Spinal cord (tissue), 10 donors: ENCODE measurements at places on chromosomes 13 and 19. TPM values are rescaled to one million over a fixed set of nuclear protein-coding genes. Genes with fewer than 3 reads are reported as not detected.

DNA sequence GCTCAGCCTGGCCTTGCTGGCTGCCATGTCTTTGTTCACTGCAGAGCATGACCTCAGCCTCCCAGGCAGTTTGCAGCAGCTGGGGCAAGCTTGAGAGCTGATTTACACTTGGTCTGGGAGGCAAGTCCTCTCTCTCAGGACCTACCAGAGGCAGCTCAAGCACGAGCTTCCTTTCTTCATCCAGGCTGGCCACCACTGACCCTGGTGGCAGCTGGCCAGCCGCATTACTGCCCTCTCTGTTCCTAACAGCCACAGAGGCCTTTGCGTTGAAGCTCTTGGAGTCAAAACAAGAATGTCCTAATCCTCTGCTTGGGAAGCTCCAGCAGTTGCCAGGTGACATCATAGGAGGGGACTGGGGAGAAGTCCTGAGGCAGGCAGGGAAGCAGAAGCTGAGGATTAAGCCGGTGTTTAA lies 85.7 kb downstream of the NUFIP1 start:
- H3K4me3 ChIP-seq, result no peak overlapping the region
- peak overlapping the region; percentile 87 for H3K27ac ChIP-seq
- no peaks in the 10 kb centered on the region for H3K27me3 ChIP-seq

DNA sequence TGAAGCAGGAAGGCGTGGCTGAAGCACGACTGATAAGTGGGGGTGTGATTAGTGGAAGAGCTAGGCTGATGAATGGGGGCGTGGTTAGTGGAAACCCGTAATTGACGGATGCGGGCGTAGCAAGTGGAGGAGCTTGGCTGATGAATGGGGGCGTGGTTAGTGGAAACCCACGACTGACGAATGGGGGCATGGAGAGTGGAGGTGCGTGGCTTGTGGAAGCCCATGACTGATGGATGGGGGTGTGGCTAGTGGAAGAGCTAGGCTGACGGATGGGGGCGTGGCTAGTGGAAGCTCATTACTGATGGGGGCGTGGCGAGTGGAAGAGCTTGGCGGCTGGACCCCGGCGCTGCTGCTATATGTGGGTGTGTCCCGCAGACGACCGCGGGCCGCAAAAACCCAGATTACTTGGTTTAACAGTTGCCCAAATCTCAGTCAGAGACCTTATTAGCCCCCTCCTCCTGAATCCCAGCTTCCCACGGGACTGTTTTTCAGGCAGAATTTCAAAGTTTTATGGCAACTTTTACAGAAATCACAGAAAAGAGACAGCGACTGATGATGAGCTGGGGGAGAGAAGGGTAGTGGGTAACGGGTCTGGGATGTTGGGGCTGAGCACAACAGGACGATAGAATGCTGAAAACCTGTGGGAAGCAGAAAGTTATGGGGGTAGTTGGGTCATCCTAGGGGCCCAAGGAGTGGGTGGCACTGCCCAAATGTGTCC lies 9.0 kb upstream of the MEIS3 start:
- H3K36me3 ChIP-seq, result peaks cover 5% of the 10 kb centered on the region
- H3K4me3 ChIP-seq, result peak overlapping the region; percentile 20
- peaks cover 39% of the 10 kb centered on the region for H3K4me1 ChIP-seq
- DNase-seq, result peak; percentile 94

DNA sequence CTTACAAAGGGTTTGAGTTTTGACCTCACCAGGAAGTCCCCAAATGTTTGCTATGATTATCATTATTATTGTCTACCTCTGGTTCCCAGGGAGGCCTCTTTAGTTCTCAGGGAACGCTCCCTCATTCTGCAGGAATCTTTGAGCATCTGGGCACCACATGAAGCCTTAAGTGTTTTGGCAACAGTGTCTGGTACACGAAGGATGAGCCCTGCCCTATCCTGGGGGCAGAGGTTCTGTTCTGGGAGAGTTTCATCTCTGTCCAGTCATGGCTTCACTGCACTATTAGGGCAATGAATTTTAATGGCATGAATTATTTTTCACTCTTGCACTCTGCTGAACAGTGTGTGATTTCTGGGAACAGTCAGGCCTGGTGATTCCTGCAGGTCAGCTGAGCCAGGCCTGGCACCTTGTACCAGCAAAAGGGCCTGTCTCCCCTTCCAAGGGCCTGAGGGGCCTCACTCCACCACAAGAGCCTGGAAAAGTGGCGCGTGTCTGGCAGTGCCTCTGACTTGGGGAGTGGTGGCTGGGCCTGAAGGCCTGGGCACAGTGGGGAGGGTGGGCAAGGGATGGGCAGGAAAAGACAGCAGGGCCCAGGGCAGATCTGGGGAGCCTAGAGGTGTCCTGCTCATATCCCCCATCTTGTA lies 4.6 kb downstream of the FAM187B start:
- peaks cover 6% of the 10 kb centered on the region for H3K4me1 ChIP-seq
- no peak overlapping the region for H3K27ac ChIP-seq
- no peaks in the 10 kb centered on the region for H3K27me3 ChIP-seq
- H3K4me3 ChIP-seq, result no peak overlapping the region
- no peaks in the 10 kb centered on the region for H3K36me3 ChIP-seq
- no peak for DNase-seq

Gene OR2Z1
- total RNA-seq, result not detected

- peaks cover 29% of the 10 kb centered on the region for H3K4me1 ChIP-seq
- no peaks in the 10 kb centered on the region for H3K27me3 ChIP-seq
- peak overlapping the region; percentile 27 for H3K4me3 ChIP-seq
- H3K27ac ChIP-seq, result no peak overlapping the region
- peak; percentile 85 for DNase-seq
These were observed 5.6 kb upstream of the DPF1 start for GRCh38 chr19:38229585-38230073.

Gene ZFP30
- 42.3 TPM for total RNA-seq

- peak; percentile 53 for DNase-seq
- no peak overlapping the region for H3K4me3 ChIP-seq
- peak overlapping the region; percentile 53 for H3K27ac ChIP-seq
- H3K36me3 ChIP-seq, result no peaks in the 10 kb centered on the region
- H3K4me1 ChIP-seq, result no peaks in the 10 kb centered on the region
These were observed 228.8 kb downstream of the PCDH9 start for GRCh38 chr13:67001363-67001762.

Gene TMIGD2
- total RNA-seq, result 0.79 TPM

- no peak for DNase-seq
- no peaks in the 10 kb centered on the region for H3K27me3 ChIP-seq
- no peaks in the 10 kb centered on the region for H3K36me3 ChIP-seq
- H3K27ac ChIP-seq, result peak overlapping the region; percentile 10
These were observed 885 bp upstream of the ZNF536 start for GRCh38 chr19:30371161-30371836.

DNA sequence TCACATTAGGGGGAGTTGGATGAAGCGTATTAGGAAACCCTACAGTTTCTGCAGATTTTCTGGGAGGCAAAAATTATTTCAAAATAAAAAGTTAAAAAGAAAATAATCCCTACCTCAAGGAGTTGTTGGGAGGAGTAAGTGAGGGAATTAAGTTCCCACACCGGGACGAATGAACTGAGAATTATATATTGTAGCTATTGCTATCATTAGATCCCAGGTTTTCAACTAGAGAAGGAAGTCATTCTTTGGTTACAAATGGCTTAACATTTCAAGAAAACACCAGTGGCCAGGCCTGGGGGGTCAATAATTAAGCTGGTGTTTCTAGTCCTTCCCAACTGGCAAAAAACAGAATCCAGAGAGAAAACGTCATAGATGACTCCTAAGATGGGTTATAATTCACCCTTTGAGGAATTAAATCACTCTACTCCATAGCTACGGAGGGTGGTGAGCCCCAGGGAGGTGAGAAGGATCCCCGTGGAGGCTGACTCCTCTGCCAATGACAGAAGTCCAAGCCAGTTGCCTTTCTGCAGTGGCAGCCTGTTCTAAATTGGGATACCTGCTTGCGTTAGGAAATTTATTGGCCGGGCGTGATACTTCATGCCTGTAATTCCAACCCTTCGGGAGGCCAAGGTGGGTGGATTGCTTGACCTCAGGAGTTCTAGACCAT lies 1.2 kb upstream of the MYDGF start:
- no peak for DNase-seq
- no peak overlapping the region for H3K27ac ChIP-seq
- H3K4me3 ChIP-seq, result no peak overlapping the region
- H3K4me1 ChIP-seq, result peaks cover 18% of the 10 kb centered on the region
- peaks cover 43% of the 10 kb centered on the region for H3K36me3 ChIP-seq
- no peaks in the 10 kb centered on the region for H3K27me3 ChIP-seq

Gene SPACA4
- not detected for total RNA-seq

GRCh38 chr19:47186446-47187334 lies 44.3 kb downstream of the BBC3 start:
- H3K4me1 ChIP-seq, result peaks cover 25% of the 10 kb centered on the region
- H3K4me3 ChIP-seq, result no peak overlapping the region
- H3K27me3 ChIP-seq, result no peaks in the 10 kb centered on the region
- H3K27ac ChIP-seq, result no peak overlapping the region
- DNase-seq, result no peak
- H3K36me3 ChIP-seq, result peaks cover 22% of the 10 kb centered on the region

Gene RFPL4AL1
- not detected for total RNA-seq

- no peak overlapping the region for H3K27ac ChIP-seq
- H3K27me3 ChIP-seq, result no peaks in the 10 kb centered on the region
- no peak for DNase-seq
- H3K36me3 ChIP-seq, result peaks cover 11% of the 10 kb centered on the region
- peaks cover 40% of the 10 kb centered on the region for H3K4me1 ChIP-seq
- no peak overlapping the region for H3K4me3 ChIP-seq
These were observed 27.6 kb upstream of the SLC35E1 start for GRCh38 chr19:16599655-16600346.

DNA sequence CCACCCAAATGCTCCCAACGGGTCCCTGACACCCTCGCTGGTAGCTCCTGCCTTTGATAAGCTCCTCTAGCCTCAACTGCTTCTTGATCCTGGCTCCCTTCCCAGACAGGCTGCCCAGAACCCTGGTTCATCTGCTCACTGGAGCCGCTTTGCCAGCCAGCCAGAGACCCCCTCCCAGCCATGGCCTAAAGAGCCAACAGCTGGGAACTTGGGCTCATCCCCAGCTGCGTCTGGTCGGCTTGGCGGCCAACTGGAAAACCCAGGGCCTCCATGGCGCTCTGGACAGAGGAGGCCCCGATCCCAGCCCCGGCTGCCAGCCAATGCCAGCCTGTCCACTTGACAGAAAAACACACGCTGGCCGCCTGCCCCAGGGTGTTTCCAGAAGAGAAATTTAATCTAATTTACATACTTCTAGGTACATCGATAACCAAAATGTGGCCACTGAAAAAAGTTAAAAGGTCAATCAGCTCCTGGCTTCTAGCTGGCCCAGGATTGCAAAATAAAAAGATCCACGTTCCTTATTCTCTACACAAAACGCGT lies 3.0 kb upstream of the AKAP8L start:
- no peak overlapping the region for H3K4me3 ChIP-seq
- no peaks in the 10 kb centered on the region for H3K27me3 ChIP-seq
- peaks cover 39% of the 10 kb centered on the region for H3K4me1 ChIP-seq
- H3K27ac ChIP-seq, result no peak overlapping the region
- DNase-seq, result peak; percentile 93
